Stimulated activated naive CD4-positive, alpha-beta T cell treated with Interleukin-2 at 50 U/mL for 16 hours (primary cell): ENCODE measurements at places on chromosomes 11 and 22.

GRCh38 chr11:118214210-118214914, 10.4 kb downstream of the JAML start:
- DNase-seq = no peak

DNA sequence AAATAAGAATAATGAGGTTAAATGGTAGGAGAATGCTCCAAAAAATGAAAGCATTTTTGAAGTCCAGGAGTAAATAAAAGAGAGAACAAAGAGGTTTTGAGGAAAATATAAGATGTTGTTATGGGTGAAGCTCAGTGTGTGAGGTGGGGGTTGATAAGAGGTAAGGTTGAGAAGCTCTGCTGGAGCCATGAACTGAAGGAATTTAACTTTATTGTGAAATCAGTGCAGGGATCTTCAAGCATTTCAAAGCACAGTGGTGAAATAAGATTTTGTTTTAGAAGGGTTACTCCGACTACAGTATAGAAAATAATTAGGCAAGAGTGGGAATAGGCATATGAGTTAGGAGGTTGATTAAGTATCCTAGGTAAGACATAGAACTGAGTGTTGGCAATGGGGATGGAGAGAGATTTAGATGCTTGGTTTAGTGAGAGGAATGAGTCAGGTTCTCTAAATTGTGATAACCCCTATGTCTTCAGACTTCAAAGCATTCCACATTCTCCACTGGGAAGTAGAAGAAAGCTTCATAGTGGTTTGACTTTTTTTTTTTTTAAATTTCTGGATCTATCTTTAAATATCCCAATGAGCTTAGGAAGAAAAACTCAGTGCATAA, 403.2 kb downstream of the AASDHPPT start:
- no peak for DNase-seq

DNA sequence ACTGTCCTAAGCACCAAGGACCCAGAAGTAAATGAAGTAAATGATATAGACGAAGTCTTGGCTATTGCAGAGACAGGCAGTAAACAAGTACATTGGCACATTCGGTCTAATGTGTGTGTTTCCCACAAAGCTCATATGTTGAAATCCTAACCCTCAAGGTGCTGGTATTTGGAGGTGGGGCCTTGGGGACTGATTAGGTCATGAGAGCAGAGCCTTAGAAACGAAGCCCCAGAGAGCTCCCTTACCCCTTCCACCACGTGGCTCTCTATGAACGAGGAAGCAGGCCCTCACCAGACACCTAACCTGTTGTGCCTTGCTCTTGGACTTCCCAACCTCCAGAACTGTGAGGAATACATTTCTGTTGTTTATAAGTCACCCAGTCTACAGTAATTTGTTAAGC, 14.9 kb downstream of the CLMP start:
- no peak for DNase-seq

GRCh38 chr11:118263112-118263511, 985 bp downstream of the MPZL2 start:
- DNase-seq = no peak

GRCh38 chr11:78110830-78111229, 28.6 kb downstream of the ALG8 start:
- DNase-seq = no peak
